ENCODE measurements at places on chromosomes 12 and 14.

DNA sequence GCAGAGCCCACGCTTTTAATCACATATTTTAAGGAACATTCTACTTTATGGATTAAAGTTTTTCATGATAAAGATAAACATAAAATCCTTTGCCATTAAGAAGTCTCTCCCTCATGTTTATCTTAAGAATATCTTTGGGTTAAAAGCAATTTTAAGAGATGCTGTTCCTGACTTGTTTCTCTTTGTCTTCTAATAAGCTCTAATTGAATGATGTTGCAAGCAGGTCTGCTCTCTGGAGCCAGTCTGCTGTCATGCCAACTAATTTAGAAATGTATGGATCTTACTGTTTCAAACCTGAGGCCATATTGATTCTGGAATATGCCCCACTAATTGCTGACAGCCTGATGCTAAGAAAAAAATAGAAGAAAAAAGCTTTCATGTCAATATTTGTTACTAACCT lies 173.6 kb downstream of the TTC8 start:
- no peak for DNase-seq

GRCh38 chr14:93892923-93893558 lies 34.1 kb upstream of the FAM181A start:
- peak; percentile 13 for DNase-seq

DNA sequence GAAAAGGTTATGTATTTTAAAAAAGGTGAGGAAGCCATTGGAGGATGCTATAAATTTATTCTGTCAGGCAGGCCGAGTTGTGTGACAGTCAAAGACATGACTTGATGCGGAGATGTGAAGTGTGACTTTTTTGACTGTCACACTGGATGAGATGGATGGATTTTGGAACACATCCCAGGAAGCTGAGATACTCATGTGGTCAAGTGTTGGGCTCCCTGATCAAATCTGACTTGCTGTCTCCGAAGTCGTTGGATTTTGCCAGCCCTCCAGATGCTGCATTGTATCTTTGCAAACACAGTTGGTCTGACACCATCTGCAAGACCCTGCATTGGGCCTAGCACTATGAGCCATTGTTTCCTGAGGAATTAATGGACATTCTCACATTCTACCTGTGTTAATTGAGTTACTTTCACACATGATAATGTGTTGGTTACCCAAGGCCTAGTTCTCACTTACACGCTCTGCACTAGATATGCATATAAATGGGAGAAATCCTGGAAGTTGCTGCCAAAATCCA lies 204.0 kb upstream of the PRKD1 start:
- no peak for DNase-seq

DNA sequence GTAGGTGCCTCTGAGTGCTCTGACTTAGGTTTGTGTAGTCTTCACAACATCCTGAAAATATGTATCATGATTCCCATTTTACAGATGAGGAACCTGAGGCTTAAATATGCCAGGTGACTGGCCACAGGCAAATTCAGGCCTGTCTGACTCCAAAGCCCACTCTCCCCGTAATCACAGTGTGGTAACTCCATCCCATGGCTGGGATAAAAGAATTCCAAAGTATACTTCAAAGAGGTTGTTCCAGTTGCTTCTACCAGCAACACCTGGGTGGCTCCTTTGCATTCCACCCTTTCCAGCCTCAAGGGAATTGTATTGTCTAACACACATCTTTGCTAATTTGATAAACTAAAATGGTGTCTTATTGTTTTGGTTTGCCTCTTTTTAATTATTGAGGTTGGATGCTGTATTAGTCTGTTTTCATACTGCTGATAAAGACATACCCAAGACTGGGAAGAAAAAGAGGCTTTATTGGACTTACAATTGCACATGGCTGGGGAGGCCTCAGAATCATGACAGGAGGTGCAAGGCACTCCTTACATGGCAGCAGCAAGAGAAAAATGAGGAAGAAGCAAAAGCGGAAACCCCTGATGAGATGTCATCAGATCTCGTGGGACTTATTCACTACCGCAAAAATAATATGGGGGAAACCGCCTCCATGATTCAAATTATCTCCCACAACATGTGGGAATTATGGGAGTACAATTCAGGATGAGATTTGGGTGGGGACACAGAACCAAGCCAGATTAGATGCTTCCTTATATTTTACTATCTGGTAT lies 9.9 kb upstream of the CHST11 start:
- DNase-seq: no peak

DNA sequence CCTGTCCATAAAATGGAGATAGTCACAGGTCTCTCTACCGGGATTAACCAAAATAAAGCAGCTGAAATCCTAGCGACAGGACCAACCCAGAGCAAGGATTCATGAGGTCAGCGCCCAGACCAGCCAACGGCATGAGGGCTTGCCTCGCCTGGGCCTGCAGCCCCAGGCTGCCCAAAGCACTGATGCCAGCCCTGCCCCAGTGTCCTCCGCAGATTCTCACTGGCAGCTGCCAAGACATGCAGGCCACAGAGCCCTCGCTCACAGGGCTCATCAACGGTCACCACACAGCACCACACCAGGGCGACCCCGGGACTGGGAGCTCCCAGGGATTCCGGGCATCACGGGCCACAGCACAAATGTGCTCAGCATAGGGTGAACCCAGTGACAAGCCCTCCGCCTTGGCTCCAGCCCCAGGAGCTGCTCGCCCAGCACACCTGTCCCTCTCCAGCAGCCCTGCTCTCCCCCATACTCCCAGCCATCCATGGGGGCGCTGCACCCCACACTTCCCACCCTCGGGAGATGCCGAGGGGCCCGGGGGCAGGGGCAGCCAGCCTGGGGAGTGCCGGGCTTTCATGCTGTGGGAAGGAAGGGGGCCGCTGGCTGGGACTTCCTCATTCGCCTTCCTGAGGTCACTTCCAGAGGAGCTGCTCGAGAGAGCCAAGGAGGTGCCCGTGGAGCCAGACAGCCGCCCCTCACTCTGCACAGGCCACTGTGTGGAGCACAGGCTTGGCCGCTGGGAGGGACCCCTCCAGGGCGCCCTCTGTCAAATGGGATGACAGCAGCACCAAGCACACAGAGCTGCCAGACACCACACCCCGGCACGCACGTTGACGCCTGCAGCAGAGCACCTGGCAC lies 14.1 kb downstream of the RAB35 start:
- no peak for DNase-seq

DNA sequence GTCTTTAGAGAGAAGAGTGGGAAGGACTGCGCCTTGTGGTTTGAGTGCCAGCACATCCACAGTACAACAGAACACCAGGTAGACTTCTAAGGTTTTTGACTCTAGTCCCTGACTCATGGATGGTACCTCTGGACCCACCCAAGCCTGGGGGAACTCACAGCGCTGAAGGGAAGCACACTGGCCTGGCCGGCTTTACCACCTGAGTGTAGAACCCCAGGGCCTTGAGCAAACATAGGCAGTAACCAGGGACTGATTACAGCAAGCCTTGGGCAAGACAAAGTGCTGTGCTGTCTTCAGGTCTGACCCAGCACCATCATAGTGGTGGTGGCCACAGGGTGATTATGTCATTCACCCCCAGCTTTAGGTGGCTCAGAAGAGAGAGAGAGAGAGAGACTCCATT lies 17.2 kb downstream of the EML5 start:
- no peak for DNase-seq

DNA sequence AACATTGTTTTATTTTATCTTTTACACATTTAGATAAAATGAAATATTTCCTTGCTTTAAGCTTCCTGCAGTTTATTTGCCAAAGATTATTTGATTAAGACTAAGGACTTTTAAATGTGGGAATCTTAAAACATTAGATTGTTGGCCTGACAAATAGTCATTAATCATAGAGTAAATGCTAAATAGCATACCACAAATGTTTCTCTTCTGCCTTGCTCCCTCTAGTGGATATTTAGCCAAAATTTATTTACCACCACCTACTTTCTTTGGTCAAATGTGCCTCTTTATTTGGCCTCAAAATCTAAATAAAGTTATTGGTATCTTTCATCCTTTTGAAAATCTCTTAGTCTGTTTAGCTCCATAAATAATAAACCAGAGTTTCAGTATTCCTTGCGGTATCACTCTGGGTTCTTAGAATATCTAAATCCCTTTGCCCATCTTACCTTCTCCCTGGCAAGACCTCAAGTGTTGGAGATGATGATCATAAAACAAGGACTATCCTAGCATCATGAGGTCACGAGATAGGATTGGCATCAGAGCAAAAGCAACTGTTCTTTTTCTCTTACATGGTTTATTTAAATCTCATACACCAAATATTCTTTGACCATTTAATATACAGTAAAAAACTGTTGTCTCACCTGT lies 150.6 kb upstream of the AEBP2 start:
- no peak for DNase-seq

DNA sequence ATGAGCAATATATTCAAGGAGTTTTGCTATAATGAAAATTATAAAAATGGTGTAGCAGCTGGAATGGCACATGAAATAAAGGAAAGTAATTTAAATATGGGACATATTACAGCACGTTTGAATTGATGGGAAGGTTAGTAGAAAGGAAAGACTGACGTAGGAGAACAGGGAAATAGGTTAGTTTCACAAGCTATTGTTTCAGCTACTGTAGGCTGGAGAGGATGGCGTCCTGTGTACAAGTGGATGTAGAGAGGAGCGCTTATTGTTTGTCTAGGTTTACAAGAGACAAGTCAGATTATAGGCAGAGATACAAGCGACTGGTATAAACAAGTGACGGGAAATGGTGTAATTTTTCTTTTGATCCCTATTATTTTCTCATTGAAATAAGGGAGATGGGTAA lies 431.2 kb upstream of the PDE3A start:
- no peak for DNase-seq

- DNase-seq: no peak
Measured at GRCh38 chr12:24546661-24547060, 402.2 kb downstream of the BCAT1 start.

DNA sequence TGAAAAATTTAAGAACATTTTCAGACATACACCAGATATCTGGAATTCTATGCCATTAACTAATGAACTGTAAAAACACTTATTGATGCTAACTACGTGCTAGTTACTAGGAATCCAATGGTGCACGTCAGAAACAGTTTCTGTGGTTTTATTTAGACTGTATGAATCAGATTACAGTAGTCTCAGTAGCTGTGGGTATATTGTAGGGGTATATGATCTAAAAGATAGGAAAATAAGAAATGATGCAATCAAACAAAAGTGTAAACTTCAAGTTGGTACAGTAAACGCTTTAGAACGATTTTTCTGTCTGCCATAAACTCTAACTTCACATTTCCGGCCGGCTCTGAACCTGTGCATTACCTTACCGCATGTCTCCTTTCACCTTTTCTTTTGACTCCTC lies 2.3 kb downstream of the ABCC9 start:
- no peak for DNase-seq

DNA sequence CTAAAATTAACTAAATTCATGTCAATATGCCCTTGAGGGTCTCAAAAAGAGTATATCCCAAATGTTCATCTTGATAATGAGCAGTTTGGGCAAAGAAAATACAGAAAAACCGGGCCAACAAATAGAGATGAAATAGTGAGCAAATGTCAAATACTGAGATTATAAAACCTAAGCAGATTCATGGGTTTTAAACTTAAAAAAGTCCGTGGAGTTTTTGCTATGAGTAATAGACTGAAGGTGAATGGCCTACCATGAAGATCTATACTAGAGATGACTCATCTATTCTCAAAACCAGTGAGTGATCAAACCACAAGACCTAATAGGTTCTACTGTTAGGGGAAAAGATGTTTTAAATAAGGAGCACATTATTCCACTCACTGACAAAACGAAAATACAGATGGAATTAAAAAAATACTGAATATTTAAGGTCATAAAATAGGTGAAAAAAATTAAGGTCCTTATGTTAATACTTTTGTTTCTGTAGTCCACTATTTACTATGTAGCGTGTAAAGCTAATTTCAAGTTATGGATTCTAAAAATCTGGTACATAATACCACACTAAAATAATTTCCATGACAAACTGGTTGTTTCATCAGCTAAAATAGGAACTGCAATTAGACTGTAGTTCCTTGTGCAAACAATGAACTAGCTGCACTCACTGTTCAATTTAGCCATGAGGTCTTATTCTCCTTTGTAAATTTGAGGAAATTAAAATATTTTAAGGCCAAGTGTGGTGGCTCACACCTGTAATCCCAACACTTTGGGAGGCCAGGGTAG lies 5.0 kb downstream of the HNRNPC start:
- DNase-seq: no peak

DNA sequence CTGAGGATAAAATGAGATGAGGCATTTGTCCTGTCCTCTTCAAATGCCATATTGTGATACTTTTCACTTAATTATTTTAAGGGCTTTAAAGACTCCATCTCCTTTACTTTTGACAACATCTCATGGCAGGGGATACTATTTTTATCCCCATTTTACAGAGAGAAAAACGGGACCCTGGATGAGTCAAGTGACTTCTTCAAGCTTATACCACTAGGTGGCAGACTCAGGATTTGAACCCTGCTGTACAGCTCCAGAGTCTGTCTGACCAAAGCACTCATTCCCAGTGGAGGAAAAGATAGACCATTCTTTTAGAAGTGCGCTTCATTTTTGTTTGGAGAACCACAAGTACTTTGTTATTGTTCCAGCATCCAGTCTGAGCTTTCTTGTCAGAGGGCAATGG lies 1.7 kb upstream of the SMOC1 start:
- DNase-seq: no peak

DNA sequence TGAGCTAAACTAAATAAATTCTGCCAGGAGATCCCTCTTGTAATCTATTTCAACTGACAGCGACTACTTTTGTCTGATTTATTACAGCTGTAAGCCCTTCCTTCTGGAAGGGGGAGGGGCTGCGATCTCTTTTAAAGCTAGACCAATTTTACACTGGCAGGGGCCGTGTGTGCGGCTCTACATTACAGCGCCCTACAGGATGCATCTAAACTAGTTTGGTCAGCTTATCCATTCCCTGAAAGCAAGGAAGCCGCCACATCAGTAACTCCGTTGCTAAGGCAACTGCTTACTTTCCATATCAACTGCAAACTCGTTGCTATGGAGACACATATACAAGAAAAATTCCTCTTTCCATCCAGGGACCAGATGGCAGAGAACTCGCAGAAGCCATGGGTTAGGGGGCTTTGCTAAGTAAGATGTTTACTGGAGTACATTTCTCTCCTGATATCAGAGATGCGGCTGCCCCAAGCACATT lies 17.4 kb downstream of the FOXN3 start:
- no peak for DNase-seq

GRCh38 chr12:93102312-93102711 lies 173.2 kb upstream of the EEA1 start:
- no peak for DNase-seq

GRCh38 chr14:104788161-104788818 lies 7.3 kb downstream of the AKT1 start:
- DNase-seq: no peak
